Renal pelvis (tissue), 12 donors: ENCODE measurements at places on chromosomes 1 and 21. TPM values are rescaled to one million over a fixed set of nuclear protein-coding genes. Genes with fewer than 3 reads are reported as not detected.

DNA sequence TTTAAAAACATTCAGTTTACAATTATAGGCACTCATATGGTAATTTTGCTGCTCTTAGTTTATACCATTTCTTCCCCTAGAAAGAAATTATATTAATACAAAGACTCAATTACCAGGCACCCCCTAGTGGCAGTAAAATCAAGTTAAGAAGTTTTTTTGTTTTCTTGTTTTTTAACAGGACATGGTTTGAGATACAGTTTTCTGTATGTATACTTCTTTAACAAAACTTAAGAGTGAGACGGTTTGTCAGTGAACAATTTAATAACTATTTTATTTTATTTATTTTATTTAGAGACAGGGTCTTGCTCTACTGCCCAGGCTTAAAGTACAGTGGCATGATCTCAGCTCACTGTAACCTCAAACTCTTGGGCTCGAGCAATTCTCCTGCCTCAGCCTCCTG is 224.6 kb downstream of the FAF1 start:
- no peak for DNase-seq

DNA sequence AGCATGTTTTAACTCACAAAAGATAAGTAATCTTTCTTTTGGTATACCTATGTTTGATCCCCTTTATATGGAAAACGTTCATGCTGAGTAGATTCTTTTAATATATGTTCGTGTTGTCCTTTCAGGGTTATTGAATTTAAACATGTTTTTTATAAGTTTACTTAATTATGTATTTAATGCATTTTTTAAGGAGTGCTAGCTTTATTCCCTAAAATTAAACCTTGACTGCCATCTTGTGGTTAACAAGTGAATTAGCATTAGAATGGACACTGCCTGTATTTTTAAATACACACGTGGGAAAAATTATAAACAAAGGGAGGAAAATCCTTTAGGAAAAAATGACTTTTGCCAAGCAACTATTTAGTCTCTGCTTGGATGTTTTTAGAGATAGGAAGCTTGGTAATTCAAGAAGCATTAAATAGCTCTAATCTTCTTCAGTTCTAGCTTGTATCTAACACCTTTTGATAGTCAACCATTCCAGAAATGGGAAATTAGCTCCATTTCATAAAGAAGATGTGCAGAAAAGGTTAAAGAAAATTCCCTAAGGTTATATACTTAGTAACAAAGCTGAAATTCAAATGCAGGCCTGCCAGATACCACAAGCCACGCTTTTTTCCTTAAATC is 43.0 kb downstream of the UBE2U start:
- peak; percentile 36 for DNase-seq

VASH2 gene
- polyA plus RNA-seq, result 21.5 TPM

CHRNB2 gene
- 0.36 TPM for polyA plus RNA-seq

DNA sequence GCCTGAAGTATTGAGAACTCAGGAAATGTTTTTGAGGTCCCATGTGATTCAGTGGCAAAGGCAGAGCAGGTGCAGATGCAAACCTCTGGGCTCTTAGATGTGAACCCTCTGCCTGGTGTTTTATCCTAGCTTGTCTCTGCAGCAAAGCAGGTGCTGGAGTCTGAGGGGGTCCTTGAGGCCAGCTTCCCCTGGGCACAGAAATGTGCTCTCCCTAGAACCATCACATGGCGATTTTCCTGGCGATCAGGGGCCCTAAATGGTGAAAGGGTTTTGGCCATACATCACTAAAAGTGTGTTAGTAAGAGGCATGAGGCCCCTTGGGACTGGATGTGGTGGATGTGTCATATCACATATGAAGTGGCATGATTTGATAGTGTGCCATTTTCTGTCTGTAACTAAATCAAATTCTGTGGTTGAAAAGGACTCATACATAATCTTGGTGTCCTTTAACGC is 144.8 kb downstream of the ST6GALNAC3 start:
- no peak for DNase-seq

DNA sequence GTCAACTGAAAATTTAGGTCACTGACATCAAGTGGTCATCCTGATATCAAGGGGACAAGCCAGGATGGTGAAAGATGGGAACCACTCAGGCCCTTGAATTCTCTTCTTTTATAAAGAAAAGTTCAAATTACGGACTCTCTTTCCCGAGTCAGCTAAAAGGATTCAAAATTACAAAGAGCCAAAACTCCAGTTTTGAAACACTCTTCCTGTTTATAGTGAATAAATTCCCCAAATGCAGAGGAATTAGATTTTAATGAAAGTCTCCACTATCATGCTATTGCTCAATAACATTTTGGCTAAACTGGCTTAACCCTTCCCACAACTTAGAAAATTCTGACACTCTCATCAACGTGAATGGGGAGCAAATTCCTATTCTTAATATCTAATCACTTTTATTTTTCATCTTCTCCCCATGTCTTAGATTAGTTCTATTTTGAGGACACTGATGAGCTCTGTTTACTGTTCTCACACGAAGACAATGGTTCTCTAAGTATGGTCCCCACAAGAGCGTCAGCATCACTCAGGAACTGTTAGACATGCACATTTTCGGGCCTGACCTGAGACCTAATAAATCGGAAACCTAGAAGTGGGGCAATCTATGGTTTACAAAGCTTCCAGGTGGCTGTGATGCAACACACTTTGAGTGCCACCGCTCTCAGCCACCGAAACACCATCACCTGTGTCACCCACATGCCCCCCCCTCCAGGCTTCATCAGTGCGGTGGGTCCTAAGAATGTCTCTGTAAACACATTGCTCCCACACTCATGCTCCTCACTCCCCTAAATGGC is 64.4 kb upstream of the TIAM1 start:
- no peak for DNase-seq

GRCh38 chr1:32247452-32247851 is 430 bp downstream of the FAM167B start:
- no peak for DNase-seq
